ENCODE measurements at places on chromosomes 1 and 21.

- DNase-seq: no peak
Measured at GRCh38 chr21:17858747-17859146, 39.6 kb upstream of the C21orf91 start.

DNA sequence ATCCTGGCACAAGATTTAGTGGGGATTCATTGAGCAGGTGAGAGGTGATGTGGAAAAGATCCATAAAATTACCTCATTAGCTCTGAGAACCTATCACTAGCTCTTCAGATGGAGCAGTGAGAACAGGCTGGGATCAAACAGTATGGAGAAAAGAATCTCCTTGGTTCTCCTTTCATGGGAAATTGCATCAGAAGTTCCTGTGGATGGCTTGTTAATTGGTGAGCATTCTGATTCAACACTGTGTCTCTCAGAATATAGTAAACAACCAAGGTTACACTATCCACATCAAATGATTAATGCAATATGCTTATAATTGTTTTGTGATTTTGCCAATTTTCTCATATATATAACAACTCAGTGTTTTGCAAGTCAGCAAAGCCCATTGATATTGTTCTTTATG, 8.3 kb upstream of the CD55 start:
- no peak for DNase-seq

GRCh38 chr1:112251766-112252506, 144.1 kb upstream of the CTTNBP2NL start:
- no peak for DNase-seq

GRCh38 chr1:25624604-25625003, 8.0 kb downstream of the MAN1C1 start:
- DNase-seq: no peak

DNA sequence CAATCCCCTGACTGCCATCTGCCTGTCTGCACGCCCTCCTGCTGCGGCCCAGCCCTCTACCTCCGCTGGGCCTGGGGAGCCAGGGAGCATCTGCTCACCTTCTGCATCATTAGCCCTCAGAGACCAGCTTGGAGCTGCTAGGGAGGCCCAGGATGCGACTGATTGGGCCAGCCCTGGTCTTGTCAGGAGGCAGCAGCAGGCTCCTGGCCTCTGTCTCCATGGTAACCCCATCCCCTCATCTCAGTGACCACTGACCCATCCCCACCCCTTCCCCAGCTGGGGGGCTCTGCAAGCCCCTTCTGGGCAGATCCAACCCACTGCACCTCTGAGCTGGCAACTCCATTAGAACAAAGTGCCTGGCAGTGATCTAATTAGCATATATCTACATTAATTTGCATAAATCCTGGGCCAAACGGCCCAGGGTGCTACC, 37.7 kb downstream of the NKAIN1 start:
- DNase-seq: no peak

- DNase-seq: no peak
Measured at GRCh38 chr1:184801503-184801902, 46.8 kb upstream of the EDEM3 start.

DNA sequence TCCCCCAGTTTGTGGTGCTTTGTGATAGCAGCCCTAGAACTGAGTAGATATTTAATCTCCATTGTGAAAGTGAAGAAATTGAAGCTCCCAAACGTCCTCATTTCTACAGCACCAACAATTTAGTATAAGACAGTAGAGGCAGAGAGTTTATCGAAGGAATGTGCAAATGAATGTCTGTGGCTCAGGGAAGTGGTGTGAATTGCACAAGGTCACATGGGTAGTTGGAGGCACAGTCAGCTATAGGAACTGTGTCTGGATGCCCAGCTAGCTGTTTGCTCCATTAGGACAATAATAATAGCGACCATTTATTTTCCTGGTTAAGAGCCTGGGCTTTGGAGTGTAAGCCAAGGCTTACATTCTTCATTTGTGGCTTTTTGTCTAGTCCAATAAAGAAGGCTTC, 144.4 kb upstream of the USP24 start:
- DNase-seq: no peak

GRCh38 chr1:113871597-113872113, at the start of gene PTPN22:
PTPN22 (minus strand) TSS chr1:113871712.
- peak; percentile 84 for DNase-seq

GRCh38 chr1:41665962-41666917, 181.8 kb upstream of the EDN2 start:
- no peak for DNase-seq

GRCh38 chr21:39161064-39161463, 22.2 kb downstream of the PSMG1 start:
- no peak for DNase-seq

DNA sequence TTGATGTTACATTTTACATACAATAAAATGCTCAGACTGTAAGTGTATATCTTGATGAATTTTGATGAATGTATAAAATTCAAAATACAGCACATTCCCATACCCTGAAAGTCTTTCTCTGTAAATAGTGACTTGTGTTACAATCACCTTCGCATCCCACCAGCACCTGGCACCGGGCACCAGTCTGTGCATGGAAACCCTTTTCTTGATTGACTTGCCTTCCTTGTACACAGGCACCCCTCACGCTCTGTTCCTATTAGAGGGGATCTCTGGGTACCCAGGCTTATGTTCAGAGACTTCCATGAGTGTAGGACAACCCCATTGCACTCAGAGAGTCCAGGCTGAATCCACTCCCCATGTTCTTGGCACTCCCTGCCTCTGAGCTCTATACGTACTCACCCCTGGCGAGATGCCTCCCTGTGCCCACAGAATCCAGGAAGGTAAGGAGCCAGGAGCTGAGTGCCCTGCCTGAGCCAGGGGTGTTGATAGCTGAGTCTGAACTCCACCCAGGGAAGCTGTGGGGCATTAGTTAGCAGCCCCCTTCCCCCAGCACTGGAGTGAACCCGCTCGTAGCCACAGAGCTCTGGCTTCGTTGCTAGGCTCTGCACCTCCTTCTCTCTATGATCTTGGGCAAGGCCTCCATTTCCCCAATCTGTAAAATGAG, 22.5 kb upstream of the PKP1 start:
- no peak for DNase-seq

DNA sequence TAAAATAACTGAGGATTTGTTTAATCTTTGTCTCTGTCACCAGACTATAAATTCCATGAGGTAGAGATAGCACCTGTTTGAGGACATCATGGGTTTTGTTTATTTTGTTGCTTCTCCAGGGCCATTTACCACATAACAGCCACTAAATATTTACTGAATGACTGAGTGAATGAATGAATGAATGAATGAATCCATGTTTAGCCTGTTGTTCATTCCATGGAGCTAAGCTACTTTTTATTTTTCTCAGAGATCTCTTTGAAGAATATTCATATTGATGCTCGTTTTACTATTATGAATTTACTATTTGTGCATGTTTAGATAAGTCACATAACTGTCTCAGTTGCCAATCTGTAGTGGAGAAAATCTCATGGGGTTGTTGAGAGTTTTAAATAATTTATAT, 17.7 kb downstream of the LRRC8B start:
- no peak for DNase-seq

GRCh38 chr1:93061895-93062792, 16.9 kb upstream of the MTF2 start:
- peak; percentile 56 for DNase-seq

DNA sequence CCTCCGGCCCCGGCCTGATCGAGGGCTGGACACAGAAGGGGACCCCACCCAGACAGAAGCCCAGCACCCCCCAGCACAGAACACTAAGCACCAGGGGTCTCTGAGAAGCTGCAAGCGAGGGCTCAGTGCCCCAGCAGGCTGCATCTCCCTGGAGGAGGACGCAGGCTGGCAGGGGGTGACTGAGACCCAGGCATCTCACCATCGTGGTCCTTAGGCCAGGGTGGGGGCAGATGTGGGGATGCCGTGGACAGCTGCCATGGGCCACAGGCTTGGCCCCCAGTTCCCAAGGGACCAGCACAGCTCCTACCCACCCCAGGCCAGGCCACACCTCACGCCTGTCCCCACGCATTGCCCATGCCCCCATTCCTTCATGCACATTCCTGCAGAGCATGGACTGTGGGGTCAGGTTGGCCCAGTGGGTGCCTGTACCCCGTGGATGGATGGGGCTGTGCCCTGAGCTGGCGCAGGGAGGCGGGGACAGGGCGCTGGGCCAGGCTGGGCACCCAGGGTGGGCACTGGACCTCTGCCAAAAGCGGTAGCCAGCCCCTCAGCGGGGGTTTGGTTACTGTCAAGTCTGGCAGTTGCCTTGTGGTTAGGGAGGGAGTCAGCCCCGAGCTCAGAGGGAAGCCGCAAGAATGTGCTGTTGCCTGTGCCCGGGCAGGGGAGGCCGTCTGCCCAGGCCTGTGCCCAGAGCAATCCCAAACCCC, 61.5 kb downstream of the ARHGEF16 start:
- no peak for DNase-seq

DNA sequence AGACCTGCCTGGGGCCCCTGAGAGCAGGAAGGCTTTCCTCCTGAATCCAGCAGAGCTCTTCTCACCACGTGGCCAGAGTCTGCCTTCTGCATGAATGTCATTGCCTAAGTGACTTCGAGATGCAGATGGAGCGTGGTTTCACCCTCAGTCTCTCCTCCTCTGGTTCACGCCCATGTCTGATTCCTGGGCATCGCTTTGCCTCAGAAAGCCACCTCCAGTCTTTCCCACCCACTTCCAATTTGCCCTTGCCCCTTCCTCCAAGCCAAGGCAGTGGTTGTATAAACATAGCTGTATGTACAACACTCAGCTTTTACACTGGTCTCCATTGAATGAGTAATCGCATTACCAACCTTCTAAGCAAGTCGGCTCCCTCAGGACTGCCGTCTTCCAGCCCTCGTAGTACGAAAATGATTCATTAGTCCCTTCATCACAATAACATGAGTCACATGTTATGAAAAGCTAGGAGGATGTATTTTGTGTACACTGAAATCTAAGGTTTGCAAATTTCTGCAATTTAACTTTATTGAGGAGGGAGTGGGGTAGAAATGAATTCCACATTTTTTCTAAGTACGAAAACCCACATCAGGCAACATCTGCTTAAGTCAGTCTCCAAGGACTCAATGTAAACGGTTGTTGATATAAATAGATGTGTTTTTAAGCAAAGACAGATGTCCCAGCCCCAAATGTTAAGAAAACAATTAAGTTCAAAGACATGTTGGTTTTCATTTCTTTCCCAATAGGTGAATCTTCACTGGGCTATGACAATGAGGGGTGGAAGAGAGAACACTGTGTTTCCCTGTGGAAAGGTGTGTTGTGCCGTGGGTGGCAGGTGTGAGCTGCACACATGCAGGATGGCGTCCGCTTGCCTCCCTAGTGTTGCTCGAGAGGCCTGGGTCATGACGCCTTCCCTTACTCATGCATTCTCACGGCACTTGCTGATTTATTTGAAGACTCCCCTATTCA, 32.3 kb upstream of the ETS2 start:
- DNase-seq: no peak

DNA sequence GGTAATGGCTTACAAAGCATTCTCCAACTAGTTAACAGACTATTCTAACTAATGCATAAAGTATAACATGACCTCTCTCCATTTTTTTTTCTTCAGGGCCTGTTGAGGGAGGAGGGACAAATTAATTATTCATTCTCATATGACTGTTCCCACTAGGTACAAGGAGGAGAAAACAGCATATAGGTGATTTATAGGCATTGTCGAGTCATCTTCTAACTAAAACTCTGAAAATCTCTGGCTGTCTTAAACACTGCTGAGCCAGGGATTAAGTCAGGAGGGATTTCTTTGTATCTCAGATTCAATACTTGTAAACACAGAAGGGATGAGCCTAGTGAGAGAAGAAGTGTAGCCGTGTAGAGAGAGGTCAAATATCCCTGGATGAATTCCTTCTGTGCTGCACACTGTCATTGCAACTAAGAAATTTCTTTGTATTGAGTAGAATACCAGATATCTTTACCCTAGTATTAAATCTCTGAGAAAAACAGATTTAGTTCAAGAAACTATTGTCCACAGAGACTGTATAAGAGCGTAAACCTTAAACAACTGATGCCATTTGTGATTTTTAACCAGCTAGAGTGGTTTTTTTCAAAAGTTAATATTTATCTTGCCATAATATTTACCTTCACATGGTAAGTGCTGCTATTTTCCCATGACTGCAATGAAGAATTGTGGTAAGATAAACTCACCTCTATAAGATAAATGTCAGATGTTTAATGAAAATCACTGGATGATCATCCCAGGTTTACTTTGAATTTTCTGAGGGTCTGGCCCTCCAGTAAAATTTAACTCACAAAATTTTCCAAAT, 465.3 kb downstream of the RWDD3 start:
- DNase-seq: no peak

GRCh38 chr1:165671526-165671925, 26.8 kb downstream of the ALDH9A1 start:
- no peak for DNase-seq

DNA sequence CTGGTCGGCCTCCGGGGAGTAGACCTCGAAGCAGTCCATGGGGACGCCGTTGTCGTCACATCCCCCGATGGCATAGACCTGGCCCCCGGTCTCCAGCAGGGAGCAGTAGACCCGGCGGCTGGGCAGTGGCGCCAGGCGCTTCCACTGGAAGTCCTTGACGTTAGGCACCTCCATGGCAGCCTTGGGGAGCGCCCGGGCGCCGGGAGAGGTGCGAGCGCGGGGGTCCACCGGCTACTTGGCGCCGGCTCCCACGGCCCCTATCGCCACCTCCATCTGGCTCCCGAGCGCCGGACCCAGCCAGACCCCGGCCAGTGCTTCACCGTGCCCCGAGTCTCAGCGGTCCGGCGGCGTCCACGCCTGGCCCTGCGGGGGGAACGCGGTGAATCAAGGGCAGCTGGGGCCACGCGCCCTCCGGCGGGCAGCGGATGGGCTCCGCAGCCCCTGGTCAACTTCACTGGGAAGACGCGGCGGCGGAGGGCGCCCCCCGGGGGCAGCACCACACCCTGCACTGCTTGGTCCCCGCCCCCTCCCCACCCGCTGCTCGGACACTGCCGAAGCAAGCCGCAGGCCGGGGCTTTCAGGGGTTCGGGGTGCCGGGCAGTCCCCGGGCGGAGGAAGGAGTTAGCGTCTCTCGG, 13.2 kb downstream of the KLHDC8A start:
- DNase-seq: no peak

DNA sequence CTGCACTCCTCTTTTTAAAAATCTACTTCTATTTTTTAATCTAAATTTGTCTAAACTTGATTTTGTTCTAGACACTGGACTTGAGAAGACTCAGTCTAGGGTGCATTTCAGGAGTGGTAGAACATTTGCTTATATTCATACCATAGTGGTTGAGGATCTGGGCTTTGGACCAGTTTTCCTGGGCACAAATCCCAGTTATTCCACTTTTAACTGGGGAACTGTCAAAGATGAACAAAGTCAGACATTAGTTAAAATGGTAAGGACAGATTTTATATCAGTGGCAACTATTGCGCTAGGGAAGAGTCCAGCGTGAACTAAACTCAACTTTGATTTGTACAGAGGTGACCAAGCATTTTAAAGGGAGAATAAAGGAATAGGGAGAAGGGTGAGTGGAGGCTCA, 102.4 kb downstream of the FMN2 start:
- no peak for DNase-seq

DNA sequence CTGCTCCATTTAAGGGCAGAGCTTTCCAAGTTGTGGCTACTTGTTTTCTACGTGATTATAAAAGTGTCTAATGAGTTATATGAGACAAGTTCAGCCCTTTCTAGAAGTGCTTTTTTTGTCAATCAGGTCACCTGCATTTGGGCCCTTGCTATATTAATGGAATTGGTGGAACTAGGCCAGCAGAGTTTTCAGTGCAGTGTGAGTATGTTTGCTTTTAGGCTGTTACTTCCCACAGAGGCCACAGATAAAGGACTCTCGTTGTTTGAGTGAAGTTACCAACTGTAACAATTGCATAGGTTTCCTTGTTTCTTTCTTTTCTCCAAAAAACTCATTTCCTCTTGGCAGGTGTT, 10.9 kb downstream of the SMAP2 start:
- DNase-seq: no peak
